Fibroblast of upper back skin (primary cell): ENCODE measurements at places on chromosomes 4 and X.
A peak's percentile ranks its signal among the peaks of the same experiment; 100 is the strongest.

GRCh38 chr4:143597276-143597675, 83.8 kb downstream of the SMARCA5 start:
- no peak for DNase-seq

DNA sequence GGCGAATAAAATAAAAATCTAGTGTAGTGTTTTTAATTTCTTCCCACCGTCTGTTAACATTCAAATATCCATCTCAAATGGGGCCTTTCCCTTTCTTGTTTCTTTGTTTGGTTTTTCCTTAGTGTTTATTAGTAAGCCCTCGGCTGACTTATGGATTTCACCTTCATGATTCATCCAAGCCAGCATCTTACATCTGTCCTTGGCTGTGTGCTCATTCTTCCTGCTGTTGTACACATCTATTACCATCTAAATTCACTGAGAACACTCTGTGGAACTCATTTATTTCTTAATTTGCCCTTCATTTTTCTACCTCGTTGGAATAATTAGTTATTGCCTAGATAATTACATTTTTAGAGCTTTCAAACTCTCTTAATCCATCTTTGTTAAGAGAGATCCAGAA, 84.9 kb downstream of the SPCS3 start:
- peak; percentile 47 for DNase-seq

DNA sequence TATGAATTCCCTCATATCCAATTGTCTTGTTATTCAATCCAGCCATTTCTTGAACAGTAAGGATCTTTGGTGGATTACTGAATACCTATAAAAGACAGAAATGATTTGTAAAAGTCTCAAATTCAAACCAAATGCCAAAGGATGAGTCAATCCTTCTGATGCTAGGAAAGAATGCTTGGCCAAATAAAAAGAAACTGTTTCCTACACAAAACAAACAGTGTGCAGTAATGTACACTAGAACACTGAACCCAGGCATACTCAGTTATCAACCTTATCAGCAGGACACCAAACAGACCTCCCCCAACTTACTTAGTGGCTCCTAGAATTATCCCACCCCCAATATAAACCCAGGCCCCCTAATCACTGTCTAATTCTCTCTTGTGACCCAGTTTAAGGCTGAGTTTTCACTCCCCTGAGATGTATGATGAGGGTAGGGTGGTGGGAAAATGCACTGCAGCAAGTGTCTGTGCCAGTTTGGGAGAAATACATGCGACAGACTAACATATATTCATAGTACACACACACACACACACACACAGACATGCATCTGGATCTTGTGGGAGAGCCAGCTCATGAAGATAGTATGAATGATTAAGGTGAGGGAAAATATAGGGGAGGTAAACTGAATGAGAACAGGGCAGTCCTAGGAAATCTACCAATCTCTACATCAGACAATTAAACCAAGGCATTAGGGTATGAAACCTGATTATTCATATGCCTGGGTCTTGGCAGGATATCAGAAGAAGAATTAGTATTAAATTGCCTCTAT, 35.0 kb downstream of the CLDN2 start:
- DNase-seq = peak; percentile 39

DNA sequence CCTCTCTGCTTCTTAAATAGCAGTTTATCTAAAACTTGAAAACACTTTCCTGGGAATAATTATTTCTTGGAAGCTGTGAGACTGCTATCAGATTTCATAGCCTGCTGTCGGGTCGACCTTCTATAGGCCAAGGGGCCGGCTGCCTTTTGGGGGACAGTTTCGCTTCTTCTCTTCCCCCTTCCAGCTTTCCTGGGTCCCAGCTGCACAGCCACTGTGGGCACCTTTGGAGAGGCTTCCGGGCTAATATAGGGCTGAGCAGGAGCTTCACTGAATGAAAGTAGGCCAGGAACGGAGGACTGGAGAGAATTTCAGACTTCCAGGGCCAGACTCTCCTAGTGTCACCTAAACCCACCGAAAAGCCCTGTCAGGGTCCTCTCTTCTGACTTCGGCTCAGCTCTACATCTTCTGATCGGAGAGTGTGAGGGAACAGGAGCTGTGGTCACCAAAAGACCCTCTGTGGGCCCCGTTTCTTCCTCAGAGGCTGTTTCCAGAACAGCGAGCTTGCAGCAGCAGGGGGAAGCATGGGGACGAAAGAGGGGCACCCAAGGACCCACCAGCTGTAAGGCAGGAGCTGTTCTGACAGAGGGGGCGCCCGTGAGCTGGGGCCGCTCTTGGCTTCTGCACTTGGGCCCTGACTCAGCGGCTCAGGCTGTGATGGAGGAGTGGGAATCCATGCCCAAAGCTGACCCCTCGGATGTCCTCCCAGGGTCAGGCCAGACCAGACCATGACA, 620.6 kb downstream of the BCOR start:
- DNase-seq = no peak

- DNase-seq = no peak
Observed at GRCh38 chr4:10662937-10663336, 21.6 kb downstream of the CLNK start.

DNA sequence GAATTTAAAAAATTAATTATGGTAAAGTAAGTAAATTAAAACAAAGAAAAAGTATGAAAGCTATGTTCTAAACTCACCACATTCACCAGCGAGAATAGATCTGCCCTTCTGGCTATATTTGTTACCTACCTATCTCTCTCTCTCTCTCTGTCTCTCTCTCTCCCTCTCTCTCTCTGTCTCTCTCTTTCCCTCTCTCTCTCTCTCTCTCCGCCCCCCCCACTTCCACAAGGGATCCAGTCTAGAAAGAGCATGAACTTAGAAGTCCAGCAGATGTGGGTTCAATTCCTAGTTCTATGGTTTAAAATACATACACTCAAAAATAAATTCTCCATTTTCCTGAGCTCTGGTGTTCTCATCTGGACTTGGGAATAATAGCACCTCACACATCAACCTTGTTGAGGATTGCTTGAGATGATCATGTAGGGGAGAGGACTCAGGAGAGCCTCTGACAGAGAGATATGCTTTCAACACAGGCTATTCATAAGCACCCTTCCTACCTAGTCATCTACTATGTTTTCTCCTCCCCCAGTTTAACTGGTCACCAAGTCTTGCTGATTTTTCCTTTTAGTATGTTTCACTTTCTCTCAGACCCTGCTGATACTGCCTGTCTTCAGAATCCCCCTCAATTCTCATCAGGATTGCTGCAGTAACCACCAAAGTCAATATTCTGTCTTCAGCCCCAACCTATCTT, 64.7 kb downstream of the SLC7A11 start:
- DNase-seq = no peak

DNA sequence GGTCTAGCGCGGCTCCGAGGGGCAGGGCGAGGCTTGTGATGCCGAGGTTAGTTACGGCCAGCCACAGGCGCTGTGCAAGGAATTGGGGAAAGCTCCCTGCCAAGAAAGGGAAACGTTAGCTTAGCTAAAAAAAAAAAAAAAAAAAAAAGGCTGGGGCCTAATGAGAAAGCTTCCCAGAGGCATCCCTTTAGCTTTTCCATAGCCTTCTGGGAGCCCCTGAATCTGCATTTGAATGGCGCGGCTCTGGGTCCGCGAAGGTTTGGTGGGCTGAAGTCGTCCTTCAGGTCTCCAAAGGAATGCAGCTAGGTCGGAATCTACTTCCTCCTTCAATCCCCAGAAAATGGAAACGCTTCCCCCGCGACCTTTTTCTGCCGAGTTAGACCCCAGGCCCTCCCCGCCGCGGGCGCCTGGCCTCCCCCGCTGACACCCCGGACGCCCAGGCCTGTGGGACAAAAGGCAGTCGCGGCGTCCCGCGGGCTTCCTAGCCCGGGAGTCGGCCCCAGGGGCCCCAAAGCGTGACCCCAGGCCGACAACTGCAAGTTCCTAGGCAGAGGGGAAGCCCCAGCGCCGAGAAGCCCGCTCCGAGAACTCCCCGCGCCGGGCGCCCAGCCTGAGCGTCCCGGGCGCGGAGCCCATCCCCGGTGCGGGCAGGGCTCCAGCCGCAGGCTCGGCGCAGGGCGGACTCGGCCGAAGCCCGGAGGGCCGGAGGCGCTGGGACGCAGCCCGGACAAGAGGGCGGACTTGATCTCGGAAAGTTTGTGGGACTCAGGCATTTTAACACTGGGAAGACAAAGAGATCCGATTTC, 605 bp upstream of the FAT1 start:
- DNase-seq = peak; percentile 37

DNA sequence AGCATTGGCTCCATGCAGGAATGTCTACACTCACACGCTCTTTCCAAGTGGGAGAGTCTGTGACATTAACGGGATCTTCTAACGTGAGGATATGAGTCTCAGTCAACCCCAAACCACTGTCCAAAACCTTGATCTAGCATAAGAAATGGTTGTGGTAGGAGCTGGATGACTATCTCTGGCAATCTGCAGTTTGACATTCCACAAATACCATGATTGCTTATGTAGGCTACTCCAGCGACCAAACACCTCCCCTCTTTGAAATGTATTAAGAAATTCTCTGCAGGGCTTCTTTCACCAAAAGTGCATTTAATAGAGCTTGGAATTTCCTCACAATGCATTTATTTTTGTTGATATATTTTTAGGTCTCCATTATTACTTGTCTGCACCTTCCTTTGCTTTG, 14.1 kb upstream of the STX18 start:
- peak; percentile 95 for DNase-seq

- peak; percentile 16 for DNase-seq
Observed at GRCh38 chr4:139085141-139085540, 69.6 kb downstream of the NOCT start.

DNA sequence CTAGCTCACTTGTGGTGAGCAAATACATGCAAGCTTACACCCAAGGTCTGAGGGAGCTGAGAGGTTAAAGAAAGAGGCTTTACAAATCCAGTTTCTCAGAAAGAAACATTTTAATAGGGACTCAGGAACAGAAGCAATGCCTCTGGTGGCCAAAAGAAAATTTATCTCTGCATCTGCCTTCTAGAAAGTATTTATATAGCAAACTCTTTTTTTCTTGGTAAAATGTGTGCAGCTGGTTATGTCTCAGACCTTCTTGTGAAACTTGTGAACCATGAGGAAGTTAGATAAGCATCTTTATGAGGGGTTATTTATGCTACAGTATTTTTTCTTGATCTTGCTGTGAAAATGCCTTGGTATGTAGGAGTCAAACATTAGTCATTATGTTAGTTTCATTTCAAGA, 48.5 kb upstream of the CYSLTR1 start:
- no peak for DNase-seq

DNA sequence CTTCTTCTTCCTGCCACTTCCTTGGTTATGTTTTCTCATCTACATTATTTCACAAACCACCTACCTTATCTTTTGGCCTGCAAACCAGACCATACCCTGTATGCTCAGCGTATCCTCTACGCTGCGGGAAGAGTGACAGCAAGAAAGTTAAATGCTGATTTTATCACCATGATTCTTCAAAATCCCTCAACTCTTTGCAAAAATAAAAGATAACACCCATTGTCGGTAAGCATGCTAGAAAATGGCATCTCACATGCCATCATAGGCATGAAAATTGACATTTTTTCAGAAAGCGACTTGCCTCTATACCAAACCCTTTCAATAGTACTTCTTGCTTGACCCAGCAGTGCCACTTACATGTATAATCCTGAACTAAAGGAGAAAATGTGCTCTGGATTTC, 102.0 kb downstream of the HPGD start:
- no peak for DNase-seq

GRCh38 chrX:137425986-137426385, 139.9 kb upstream of the ZIC3 start:
- no peak for DNase-seq

DNA sequence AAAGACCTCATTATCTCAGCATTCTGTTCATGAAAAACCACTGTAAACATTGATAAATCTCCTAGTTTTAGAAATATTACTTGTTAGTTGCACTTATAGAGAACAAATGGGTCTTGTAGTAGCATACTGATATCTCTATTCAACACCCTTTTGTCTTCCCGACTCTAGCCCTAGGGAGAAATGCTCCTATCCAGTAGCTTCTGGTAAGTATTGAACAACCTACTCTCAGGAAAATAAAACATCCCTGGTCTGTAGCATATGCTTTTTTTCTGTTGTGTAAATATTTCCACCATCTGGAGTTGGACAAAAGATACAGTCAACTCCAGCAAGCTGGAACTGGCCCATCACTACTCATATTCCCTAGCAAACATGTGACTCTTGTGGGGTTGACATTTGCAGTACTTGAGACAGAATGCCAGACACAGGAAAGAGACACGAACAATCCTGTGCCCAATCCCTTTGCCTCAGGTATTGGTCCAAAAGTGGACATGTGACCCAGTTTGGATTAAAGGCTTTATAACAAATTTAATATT, 188.2 kb downstream of the GC start:
- DNase-seq = no peak

DNA sequence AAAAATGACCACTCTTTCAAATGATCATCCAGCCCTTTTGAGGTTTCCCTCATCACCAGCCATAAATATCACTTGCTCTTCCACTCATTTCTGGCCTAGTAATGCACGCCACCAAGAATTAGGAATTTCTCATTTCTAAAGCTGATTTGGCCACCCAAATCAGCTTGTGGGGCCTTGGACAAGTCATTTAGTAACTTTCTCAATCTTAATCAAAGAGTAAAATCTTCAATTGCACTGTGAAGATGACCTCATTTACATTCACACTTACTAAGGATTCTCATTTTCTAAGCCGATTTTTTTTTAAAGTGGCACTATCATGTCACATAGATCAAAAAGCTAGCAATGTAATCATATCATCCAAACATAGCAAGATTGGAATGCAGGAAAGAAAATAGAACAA, 150.0 kb upstream of the HHIP start:
- DNase-seq = no peak

DNA sequence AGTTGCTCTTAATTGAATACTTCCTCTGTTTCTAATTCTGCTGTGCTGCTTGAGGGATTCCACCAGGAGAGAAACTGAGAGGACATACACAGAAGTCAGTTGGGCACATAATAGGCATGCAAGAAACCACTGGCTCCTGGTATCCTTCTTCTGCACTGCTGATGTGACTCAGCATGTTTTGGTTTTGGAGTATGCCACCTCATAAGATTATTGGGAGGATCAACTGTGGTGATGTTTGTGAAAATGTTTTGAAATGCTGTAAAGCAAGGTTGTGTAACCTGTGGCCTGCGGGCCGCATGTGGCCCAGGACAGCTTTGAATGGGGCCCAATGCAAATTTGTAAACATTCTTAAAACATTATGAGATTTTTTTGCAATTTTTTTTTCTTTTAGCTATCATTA, 119.6 kb downstream of the GATB start:
- DNase-seq = peak; percentile 7

GRCh38 chr4:3218824-3219760, 29.9 kb upstream of the MSANTD1 start:
- DNase-seq = no peak

DNA sequence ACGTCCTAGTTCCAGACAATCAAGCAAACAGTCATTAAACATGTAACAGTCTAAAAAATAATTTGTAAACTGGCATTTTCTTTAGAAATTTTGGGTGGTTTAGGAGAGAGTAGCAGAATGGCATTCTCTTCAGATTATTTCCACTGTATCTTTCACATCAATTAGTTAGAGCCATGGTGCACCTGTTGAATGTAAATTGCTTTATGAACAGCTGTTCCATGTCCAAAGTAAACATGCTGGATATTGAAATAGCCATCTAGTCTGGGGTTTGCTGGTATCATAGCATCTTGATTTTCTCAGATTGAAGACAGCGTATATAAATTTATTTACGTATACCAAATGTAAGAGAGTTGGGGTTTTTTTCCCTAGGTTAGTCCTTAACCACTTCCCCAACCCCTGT, 143.6 kb downstream of the RCHY1 start:
- no peak for DNase-seq
